ENCODE measurements at places on chromosomes 6 and 20. TPM values are rescaled to one million over a fixed set of nuclear protein-coding genes. Genes with fewer than 3 reads are reported as not detected.
A peak's percentile ranks its signal among the peaks of the same experiment; 100 is the strongest.

DNA sequence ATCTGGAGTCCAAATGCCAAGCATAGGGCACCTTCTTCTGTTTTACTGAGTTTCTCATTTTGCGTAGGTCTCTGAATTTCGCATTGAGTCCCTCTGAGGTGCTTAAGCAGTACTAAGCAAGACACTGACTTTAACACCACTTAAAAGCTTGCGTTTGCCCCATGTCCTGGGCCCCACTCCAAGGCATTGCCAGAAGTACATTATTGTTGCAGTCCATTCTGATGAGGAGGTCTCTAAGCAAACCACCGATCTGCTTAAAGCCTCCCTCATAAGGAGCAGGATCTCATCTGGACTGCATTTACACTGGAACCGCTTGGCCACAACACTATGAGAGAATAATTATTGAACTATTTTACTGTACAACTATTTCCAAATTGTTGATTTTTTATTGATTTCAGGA lies 16.3 kb downstream of the BMP2 start:
- no peaks in the 10 kb centered on the region for H3K36me3 ChIP-seq
- H3K4me3 ChIP-seq = no peak overlapping the region
- H3K27ac ChIP-seq = no peak overlapping the region
- no peaks in the 10 kb centered on the region for H3K27me3 ChIP-seq
- no peak for DNase-seq
- H3K4me1 ChIP-seq = no peaks in the 10 kb centered on the region

- peaks cover 49% of the 10 kb centered on the region for H3K27me3 ChIP-seq
- H3K4me3 ChIP-seq = no peak overlapping the region
- DNase-seq = no peak
- peak overlapping the region; percentile 13 for H3K27ac ChIP-seq
- H3K36me3 ChIP-seq = peaks cover 9% of the 10 kb centered on the region
Observed at GRCh38 chr20:44027343-44028002, 112.8 kb downstream of the TOX2 start.

- H3K36me3 ChIP-seq = peaks cover 1% of the 10 kb centered on the region
- no peaks in the 10 kb centered on the region for H3K4me1 ChIP-seq
- peaks cover 8% of the 10 kb centered on the region for H3K27me3 ChIP-seq
Observed at GRCh38 chr6:56736804-56737203, 94.1 kb upstream of the DST start.

- no peaks in the 10 kb centered on the region for H3K27me3 ChIP-seq
- DNase-seq = no peak
- H3K4me1 ChIP-seq = peaks cover 37% of the 10 kb centered on the region
Observed at GRCh38 chr6:5275497-5275896, 14.2 kb downstream of the FARS2 start.

DNA sequence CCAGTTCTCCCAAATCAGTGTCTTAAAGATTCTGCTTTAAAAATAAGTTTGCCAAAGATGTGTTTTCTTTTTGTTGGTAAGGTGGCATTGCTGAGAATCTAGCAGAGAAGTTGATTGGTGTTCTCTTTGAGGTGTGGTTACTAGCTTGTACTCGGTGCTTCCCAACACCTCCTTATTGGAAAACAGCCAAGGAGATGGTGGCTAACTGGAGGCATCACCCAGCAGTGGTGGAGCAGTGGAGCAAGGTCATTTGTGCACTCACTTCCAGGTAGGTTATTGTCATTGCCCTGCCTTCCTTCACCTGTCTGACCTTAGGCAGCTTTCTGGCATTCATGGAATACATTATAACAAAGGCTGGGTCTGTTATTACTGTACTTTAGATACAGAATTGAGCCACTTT lies 26.7 kb downstream of the RALGAPB start:
- H3K4me3 ChIP-seq = no peak overlapping the region
- H3K27me3 ChIP-seq = no peaks in the 10 kb centered on the region
- H3K36me3 ChIP-seq = peaks cover 43% of the 10 kb centered on the region

GRCh38 chr6:11575408-11576033 lies 38.0 kb downstream of the TMEM170B start:
- no peak overlapping the region for H3K27ac ChIP-seq
- H3K4me1 ChIP-seq = peaks cover 3% of the 10 kb centered on the region
- no peak for DNase-seq
- no peaks in the 10 kb centered on the region for H3K27me3 ChIP-seq
- no peak overlapping the region for H3K4me3 ChIP-seq

DNA sequence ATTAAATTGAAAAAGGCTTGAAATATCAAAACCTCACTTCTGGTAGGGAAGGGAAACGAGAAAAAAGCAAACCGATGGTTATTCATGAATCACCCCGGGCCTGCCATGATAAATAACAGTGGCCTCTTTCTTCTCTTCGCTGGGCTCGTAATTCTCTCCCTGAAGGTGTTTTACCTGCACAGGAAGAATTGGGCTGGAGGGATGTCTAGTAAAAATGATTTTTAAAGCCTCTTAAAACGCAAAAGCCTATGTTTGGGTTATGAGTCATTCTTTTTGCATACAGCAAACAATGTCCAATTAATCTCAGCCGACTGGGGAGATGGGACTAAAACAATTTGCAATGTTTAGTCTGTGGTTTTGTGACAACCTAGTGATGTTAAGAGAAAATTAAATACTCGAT lies 16.8 kb downstream of the LINC00237 start:
- H3K27ac ChIP-seq = no peak overlapping the region
- H3K27me3 ChIP-seq = peaks cover 64% of the 10 kb centered on the region
- no peak for DNase-seq
- no peak overlapping the region for H3K4me3 ChIP-seq

- peaks cover 1% of the 10 kb centered on the region for H3K36me3 ChIP-seq
- H3K27me3 ChIP-seq = no peaks in the 10 kb centered on the region
- H3K27ac ChIP-seq = no peak overlapping the region
- peaks cover 4% of the 10 kb centered on the region for H3K4me1 ChIP-seq
- no peak for DNase-seq
- H3K4me3 ChIP-seq = no peak overlapping the region
Observed at GRCh38 chr6:21116736-21117135, 476.8 kb upstream of the SOX4 start.

DNA sequence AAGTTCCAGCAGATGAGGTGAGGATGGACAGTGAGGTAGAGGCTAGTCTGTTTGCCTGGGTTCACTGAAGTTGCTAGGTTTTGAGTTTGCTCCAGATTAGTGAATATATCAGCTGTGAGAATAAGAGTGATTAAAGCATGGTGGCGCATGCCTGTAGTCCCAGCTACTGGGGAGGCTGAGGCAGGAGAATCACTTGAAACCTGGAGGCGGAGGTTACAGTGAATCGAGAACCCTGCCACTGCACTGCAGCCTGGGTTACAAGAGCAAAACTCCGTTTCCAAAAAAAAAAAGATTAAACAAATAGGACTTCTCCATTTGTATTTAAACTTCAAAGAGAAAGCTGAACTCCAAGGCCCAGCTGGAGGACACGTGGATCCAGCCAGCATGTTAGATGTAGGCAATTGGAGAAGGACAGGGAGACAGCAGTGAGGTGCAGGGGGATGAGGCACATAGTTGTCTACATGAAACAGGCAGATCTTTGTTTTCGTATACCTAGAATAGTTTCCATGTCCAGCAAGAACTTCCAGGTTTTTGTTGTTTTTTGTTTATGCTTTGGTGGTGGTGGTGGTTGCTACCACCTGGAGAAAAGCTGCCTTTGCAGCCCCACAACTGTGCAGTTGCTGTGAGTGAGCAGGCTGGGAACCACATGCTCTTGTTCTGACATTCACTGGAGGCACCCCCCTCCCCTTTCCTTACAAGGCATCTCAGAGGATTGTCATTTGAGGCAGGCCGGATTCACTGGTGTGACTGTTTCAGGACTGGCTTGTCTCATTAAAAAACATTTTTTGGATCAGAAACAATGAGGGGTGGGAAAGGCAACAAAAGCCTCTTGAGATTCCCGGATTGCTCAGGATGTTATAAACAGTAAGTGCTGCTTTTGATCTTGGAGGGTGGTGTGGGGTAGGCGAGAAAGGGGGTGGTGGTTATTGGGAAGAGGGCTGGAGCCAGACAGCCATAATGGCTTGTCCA lies 72.3 kb downstream of the JARID2 start:
- no peaks in the 10 kb centered on the region for H3K27me3 ChIP-seq
- peaks cover 72% of the 10 kb centered on the region for H3K4me1 ChIP-seq
- peak overlapping the region; percentile 70 for H3K4me3 ChIP-seq

DNA sequence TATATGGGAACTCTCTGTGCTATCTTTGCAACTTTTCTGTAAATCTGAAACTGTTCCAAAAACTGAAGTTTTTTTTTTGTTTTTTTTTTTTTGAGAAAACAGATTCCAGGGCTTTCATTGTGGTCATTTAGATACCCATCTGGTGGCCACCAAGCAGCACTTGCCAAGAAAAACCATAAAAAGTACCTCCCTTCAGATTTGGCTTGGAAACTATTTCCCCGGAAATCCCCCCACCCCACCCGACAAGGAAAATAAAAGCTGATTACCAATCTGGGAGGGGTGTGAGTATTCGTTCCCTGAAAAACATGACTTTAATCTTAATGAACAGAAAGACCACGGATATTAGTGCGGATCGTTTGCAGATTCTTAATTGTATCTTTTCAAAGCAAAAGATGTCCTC lies 1.9 kb downstream of the NFATC2 start:
- peak overlapping the region; percentile 97 for H3K27ac ChIP-seq
- no peak for DNase-seq
- peaks cover 43% of the 10 kb centered on the region for H3K36me3 ChIP-seq
- peak overlapping the region; percentile 99 for H3K4me3 ChIP-seq
- peaks cover 9% of the 10 kb centered on the region for H3K27me3 ChIP-seq

- H3K4me3 ChIP-seq = peak overlapping the region; percentile 83
- peaks cover 6% of the 10 kb centered on the region for H3K4me1 ChIP-seq
- H3K27me3 ChIP-seq = peaks cover 56% of the 10 kb centered on the region
Observed at GRCh38 chr20:49484180-49485140, 2.0 kb upstream of the KCNB1 start.

MDC1 gene
- total RNA-seq = 50.2 TPM

SLC22A7 gene
- not detected for total RNA-seq

OR12D3 gene
- total RNA-seq = not detected

SLC32A1 gene
- not detected for total RNA-seq

SAMHD1 gene
- total RNA-seq = 229 TPM

AVP gene
- not detected for total RNA-seq

All from activated naive CD8-positive, alpha-beta T cell treated with anti-CD3 and anti-CD28 coated beads, Interleukin-2, amount 10 ng/mL, durations not matched to agents 7 days and 5 days (primary cell).